ENCODE measurements at places on chromosomes 12 and 14.

GRCh38 chr12:1463073-1463905 lies 131.1 kb downstream of the FBXL14 start:
- peak; percentile 86 for DNase-seq

GRCh38 chr14:104865081-104865630 lies at the start of gene CEP170B:
Gene CEP170B (plus strand): TSS chr14:104865268. CDS start chr14:104868451, 3,183 bp downstream.
- no peak for DNase-seq

- DNase-seq = no peak
Observed at GRCh38 chr14:72049462-72049861, 117.2 kb downstream of the RGS6 start.

DNA sequence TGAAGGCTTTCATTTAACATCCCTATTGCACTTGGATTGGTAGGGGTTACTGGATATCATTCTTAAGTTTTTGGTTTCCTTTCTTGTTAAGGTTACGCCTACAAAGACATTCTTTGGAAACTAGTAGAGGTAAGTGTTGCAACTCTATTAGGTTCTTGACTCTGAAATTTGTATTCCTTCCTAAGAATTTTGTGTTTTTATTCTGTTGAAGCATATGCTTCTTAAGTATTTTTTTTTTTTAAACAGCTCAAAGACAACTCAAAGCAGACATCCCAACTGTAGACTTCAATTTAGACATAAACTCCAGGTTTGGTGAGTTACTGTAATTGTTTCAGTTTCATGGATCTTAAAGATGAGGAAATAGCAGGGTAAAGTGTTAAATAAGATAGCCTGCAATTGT lies 1.1 kb upstream of the RBMS2 start:
- no peak for DNase-seq

DNA sequence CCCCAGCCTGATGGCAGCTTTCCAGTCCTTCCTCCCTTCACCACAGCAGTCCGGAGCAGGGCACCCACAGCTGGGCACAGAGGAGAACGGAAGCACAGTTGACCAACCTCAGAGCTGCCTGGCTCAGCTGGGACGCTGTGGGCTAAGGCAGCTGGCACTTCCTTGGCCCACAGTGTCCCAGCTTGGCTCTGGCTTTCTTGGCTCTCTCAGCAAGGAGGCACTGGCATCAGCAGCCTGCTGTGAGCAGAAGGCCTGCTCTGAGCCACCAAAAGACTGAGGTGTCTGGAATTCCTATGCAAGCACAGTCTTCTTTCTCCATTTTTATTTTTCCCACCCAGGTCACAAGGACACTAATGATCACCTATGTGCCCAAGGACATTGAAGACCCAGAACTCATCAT lies 32.6 kb downstream of the NGB start:
- no peak for DNase-seq

DNA sequence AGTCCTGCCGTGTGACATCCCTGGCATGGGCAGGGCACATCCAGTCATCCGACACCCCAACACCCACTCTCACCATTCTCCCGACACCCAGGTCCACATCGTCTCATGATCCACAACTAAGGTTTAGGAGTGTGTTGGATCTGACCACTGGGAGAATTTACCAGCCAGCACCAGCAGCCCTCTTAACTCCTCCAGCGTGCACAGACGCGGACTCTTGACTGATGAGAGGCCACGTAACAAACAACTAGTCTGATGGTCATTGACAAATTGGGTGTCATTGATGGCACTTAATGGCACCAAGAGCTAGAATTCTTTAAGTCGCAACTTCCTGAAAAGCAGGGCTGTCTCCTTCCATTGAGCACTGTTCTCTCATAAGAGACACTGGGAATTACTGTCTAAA lies 203.0 kb upstream of the SFSWAP start:
- DNase-seq = no peak

DNA sequence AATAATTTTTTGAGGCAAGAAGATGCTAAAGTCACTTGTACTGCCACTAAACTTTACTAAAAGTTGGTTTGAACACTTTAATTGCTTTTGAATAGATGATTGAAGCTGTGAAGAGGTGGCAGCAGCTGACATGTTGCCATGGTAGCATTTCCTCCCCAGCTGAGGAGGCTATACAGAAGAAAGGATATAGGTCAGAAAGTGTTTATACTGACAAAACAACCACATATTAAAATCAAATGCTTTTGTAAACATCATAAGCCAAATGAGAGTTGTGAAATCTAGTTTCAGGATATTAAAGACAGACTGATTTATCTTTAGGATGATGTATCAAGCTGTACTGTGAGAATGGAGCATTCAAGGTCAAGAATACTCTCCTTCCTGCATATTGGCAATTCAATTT lies 41.7 kb downstream of the TSPAN19 start:
- no peak for DNase-seq

All from NCI-H446 treated with DMSO at 0.1 percent for 48 hours (cell line).